ENCODE measurements at places on chromosomes 11 and 22.

DNA sequence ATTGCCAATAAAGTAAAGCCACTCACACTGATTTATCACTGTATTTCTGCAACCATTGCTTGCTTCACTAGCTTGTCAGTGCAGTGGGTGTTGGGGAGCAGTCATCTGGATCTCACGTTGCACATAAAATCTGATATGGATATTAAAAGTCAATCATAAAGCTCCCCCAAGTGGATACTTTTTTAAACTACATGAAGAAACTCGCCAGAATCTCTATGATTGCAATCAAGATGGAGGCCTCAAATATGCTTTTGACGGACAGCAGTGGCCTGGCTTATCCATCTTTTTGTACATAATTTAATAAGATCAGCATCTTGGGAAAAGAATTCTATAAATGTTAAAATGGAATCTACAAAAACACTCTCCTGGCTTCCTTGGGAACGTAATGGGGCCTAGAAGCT, 137.7 kb downstream of the WT1 start:
- DNase-seq: peak; percentile 25

- no peak for DNase-seq
Measured at GRCh38 chr11:2934021-2934550, 4.9 kb upstream of the PHLDA2 start.

DNA sequence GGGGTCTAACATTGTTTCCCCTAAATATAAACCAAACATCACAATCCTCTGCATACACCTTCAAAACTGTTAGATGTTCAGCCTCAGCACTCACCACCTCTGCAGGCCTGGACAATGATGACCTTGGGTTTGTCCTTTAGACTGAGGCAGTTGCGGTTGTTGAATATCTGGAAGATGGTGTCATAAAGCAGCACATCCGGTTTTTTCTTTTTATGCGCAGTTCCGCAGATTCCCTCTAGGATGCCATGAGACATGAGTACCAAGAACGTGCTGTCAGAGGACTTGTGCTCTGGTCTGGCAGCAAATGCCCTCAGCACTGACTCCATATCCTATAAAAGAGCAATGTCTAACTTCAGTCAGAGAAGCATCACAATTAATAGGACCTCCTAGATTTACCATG, 22.8 kb downstream of the CASP5 start:
- no peak for DNase-seq

DNA sequence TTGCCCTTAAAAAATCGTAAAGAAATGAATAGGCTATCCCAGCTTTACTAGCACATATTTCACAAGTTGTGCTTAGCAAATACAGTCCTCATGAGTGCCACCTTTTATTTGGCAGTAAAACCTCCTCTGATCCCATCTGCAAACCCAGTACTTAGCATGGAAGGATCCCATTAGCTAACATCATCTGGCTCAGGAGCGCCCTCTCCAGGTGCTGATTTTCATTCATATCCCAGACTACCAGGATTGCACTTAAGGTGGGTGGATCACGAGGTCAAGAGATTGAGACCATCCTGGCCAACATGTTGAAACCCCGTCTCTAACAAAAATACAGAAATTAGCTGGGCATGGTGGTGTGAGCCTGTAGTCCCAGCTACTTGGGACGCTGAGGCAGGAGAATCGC, 76.1 kb upstream of the PAX6 start:
- no peak for DNase-seq

GRCh38 chr11:48261600-48261999, 2.1 kb upstream of the OR4X1 start:
- no peak for DNase-seq

Data from NCI-H2227 treated with DMSO at 0.1 percent for 48 hours (cell line).